ENCODE measurements at places on chromosomes 1 and 21.

- peaks cover 29% of the 10 kb centered on the region for H3K4me1 ChIP-seq
- peak within 1 kb of the TSS; percentile 96 for H3K27ac ChIP-seq
- peaks cover 27% of the 10 kb centered on the region for H3K36me3 ChIP-seq
- no peak for DNase-seq
- H3K27me3 ChIP-seq, result no peaks in the 10 kb centered on the region
Measured at GRCh38 chr1:235327559-235328270, at the start of gene ARID4B. Gene ARID4B, minus strand, starts transcription at chr1:235328179. Its CDS starts 1,260 bp downstream, at chr1:235326919.

DNA sequence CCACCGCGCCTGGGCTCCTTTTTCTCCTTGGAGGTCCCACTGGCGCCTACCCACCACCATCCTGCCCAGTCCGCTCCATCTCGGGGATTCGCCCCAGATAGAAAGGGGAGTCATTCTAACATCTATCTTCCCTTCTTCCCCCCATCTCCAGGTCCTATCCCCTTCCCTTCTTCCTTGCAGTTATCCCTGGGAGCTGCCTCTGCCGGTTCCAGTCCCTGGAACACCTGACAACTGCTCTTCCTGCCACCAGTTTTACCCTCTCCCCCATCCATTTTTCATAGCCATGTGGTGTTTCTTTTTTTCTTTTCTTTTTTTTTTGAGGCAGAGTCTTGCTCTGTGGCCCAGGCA is 12.0 kb upstream of the COL16A1 start:
- H3K27me3 ChIP-seq, result peaks cover 57% of the 10 kb centered on the region
- DNase-seq, result no peak
- no peaks in the 10 kb centered on the region for H3K4me1 ChIP-seq
- no peaks in the 10 kb centered on the region for H3K36me3 ChIP-seq
- no peak overlapping the region for H3K27ac ChIP-seq
- H3K4me3 ChIP-seq, result no peak overlapping the region

DNA sequence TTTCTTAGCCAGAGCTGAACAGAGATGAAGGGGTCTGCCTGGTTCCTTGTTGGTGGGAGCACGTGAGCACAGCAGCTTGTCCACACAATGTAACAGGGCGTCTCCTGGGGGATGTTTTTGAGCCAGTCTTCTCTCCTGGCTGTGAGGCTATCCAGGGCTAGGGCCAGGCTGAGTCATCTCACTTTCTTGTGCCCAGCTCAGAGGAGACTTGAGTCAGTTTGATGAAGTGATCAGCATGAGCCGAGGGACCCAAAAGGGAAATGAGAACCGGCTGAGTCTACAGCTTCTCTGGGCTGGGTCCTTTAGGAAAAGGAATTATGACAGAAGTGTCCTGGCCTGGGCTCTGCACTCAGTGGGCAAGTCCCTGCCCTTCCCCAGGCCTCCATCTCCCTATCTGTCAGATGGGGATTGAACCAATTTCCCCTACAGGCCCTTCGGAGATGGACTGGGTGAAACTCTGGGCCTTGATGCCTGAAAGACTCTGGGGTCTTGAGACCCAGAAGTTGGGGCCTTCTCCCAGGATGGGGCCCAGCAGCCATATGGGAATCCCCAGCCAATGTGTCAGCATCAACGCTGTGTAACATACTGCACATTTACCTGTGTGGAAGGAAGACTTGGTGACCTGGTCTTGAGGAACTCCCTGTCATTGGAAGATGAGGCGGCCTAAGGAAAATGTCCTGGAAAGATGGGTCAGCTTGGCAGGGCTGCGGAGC is 36.6 kb downstream of the DMRTB1 start:
- no peak overlapping the region for H3K4me3 ChIP-seq
- no peak for DNase-seq
- H3K27me3 ChIP-seq, result peaks cover 6% of the 10 kb centered on the region
- H3K4me1 ChIP-seq, result no peaks in the 10 kb centered on the region
- H3K27ac ChIP-seq, result no peak overlapping the region

- DNase-seq, result no peak
- no peaks in the 10 kb centered on the region for H3K27me3 ChIP-seq
- no peak overlapping the region for H3K4me3 ChIP-seq
- no peak overlapping the region for H3K27ac ChIP-seq
- peaks cover 12% of the 10 kb centered on the region for H3K36me3 ChIP-seq
- H3K4me1 ChIP-seq, result peaks cover 18% of the 10 kb centered on the region
Measured at GRCh38 chr21:17901458-17902079, 82.4 kb upstream of the C21orf91 start.

DNA sequence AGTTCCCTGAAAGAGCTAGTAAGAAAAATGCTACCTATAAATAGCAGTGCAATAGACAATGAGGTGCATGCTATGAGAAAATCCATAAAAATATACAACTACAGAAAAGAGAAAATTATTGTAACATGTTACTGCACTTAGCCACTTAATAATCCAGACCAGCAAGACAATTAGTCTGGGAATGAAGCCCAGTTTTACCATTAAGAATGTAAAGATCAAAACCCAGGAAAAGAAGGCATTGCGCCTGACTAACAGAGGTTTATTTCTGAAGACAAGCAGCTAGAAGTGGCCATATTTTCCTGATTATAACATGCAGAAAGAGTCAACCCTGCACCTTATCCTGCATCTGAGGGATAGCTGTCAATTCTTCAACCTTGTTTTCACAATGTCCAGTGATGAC is 276.4 kb upstream of the PRMT6 start:
- no peak overlapping the region for H3K27ac ChIP-seq

All from activated T-helper 1 cell treated with anti-CD3 and anti-CD28 coated beads, Interleukin-12 subunit alpha, Interleukin-12 subunit beta, Interleukin-2, Interleukin-4 antibody, amounts not matched to agents 30 ng/mL and 10 ng/mL and 1 ng/mL, durations not matched to agents 14 hours and 24 hours and 36 hours (primary cell).